OCI-LY7 (cell line): ENCODE measurements at places on chromosomes 1 and 21.

DNA sequence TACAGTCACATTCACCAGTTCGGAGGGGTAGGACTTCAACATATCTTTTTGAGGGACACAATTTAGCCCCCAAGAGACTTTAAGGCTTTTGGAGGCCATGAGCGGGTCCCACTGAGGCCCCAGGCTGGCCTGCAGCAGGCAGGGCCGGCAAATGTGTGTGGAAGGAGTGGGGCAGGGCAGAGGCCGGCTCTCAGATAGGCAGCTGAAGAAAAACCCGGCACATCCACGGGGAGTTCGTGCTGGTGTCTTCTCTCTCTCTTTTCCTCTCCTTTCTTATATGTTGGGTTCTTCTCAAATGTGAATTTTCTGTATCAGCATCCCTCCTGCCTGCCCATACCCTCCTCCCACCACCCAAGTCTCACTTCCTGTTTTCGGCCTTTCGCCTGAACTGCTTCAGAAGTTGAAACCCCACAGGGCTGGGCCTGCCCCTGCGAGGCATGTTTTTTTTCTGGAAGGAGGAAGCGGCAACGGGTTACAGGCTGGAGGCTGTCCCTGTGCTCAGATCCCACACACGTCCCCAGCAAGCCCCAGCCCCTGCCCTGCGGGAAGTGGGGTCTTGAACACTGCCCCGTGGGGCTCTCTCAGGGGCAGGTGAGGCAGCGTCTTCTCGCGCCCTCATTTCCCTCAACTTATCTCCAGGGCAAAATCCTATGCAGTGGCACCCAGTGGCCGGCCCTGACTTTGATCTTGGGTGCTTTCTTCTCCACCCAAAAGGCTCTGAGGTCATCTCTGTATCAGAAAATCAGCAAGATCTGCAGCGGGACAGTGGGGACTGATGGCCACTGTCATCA lies 9.7 kb upstream of the UMODL1 start:
- peak; percentile 96 for DNase-seq

DNA sequence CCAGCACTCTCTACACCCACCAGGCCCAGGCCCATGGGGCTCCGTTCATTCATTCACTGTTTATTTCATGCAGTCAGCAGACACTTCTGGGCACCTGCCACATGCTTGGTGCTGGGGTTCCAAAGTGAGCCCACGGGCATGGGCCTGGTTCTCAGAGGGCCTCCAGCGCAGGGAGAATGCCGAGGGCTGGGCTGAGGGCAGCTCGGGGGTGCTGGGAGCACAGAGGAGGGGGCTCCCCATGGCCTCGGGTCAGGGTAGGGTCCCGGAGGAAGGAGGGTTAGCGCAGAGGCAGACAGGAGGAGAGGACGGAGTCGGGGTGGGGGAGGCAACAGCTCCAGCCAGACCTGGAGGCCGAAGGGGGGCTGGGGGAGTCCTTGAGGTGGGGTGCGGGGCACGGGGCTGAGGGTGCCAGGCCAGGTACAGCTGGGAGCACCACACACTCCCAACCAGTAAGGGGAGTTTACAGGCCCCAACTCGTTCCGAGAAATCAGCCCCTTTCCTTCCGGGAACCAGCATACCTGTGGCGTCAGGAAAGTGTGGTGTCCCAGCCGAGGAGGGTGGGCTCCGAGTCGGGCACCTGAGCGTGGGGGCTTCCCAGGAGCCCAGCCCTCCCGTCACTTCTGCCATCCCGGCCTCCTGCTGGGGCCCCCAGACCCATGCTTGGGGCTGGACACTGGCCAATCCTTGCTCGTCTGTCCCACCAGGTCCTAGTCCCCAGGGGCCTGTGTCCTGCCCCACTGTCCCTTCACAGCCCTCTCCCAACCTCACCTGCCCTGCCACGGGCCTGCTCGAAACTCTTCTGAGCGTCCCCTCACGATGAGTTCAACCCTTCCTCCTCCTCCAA lies 10.8 kb downstream of the ARHGEF16 start:
- no peak for DNase-seq

DNA sequence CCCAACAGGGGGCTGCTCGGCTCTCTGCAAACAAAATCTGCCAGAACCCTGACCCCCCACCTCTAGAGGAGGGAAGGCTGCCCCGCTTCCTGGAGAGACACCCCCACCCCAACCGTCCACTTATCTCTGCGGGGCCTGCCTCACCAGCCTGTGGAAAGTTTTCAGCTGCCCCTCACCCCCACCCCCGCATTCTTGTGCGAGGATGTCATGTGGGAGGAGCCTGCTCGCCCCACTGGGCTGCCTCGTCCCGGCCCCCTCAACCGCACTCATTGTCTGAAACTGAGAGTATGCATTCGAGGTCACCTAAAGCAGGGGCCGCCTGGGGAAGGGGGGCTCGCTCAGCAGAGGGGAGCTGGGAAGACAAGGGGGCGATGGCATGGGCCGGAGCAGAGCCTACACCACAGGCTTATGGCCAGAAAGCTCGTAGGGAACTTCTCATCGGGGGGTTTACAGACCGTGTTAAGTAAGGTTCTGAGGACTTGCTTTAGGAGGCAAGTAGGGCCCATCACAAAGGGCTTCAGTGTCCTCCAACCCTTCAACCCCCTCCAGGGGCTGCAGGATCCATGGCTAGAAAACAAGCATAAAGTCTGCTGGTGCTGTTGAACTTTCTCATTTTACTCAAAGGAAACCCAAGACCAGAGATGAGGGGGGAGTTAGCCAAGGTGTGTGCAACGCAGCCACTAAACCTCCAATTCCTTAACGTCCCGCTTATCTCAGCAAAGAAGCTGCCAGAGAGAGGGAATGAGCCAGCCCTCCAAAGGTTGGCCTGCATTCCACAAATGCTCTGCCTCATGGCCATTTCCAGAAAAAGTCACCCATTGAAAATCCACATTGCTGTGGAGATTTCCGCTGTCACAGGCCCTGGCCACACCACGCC lies 9.4 kb downstream of the EPHA2 start:
- DNase-seq = no peak

- no peak for DNase-seq
These were observed 36.3 kb upstream of the CASZ1 start for GRCh38 chr1:10832703-10833102.

- peak; percentile 53 for DNase-seq
These were observed 745 bp downstream of the MAGI3 start for GRCh38 chr1:113390871-113391648.
